Activated CD4-positive, alpha-beta T cell treated with anti-CD3 and anti-CD28 coated beads, Interleukin-2, amount 10 ng/mL, durations not matched to agents 7 days and 5 days (primary cell): ENCODE measurements at places on chromosomes 1 and 21. TPM values are rescaled to one million over a fixed set of nuclear protein-coding genes. Genes with fewer than 3 reads are reported as not detected.

Gene NBPF10
- 2.7 TPM for total RNA-seq

Gene LCE1D
- not detected for total RNA-seq

Gene SLC6A17
- total RNA-seq, result not detected

Gene OR2L8
- total RNA-seq, result not detected

Gene S100B
- 0.25 TPM for total RNA-seq

Gene TADA1
- total RNA-seq, result 17.0 TPM

Gene MYOM3
- not detected for total RNA-seq

Gene SH2D2A
- total RNA-seq, result 56.3 TPM

Gene TCHH
- total RNA-seq, result 0.05 TPM

Gene LCE6A
- total RNA-seq, result not detected

GRCh38 chr1:183920651-183921050 is 115.7 kb downstream of the RGL1 start:
- DNase-seq, result no peak

GRCh38 chr21:45158491-45159423 is 84.4 kb downstream of the ADARB1 start:
- no peak for DNase-seq

DNA sequence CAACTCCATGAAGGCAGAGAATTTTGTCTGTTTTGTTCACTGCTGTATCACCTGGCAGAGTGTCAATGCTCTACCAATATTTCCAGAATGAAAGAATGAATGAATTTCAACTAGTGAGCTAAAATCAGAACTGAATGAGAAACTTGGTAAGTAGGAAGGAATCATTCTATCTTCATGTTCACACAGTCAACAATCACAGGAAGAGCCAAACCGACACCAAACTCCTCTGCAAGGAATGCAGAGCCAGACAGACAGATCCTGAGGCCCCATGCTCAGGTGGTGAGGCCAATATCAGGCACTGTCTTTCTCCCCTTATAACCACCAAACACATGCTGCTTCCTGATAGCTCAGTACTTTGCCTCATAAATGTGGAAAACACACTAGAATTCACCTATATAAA is 139.1 kb downstream of the SLC45A1 start:
- DNase-seq, result no peak

DNA sequence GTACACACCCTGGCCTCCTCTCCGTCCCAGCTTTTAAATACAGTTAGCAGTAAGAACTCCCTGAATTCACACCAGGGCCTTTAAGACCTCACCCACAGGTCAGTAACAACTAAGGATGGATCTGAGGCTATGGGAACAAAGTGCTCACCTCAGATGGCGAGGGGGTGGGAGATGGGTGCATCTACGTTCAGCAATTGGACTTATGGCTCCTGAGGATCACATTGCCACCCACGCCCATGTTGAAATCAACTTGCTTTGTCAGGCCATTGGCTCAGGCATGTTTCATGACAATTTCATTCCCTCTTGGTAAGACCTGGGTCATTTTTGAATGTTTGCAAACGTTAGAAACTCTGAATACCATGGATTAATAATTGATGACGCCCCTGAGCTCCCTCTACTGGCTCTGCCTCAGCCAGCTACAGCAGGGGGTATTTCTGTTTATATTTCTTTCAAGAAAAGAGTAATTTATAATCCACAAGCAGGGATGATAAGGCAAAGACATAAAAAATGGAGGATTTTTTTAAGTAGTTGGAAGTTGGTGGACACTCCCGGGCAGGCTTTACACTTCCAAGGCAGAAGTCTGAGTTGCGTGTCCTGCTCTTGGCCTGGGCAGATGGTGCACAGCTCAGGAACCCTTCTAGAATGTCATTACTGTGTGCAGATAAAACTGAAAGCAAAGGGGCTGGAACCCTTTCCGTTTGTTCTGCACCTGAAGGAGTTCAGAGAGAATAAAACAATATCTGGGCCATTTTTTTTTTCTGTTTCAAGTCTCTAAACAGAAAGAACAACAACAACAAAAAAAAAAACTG is 13.7 kb upstream of the LBR start:
- DNase-seq, result peak; percentile 37

DNA sequence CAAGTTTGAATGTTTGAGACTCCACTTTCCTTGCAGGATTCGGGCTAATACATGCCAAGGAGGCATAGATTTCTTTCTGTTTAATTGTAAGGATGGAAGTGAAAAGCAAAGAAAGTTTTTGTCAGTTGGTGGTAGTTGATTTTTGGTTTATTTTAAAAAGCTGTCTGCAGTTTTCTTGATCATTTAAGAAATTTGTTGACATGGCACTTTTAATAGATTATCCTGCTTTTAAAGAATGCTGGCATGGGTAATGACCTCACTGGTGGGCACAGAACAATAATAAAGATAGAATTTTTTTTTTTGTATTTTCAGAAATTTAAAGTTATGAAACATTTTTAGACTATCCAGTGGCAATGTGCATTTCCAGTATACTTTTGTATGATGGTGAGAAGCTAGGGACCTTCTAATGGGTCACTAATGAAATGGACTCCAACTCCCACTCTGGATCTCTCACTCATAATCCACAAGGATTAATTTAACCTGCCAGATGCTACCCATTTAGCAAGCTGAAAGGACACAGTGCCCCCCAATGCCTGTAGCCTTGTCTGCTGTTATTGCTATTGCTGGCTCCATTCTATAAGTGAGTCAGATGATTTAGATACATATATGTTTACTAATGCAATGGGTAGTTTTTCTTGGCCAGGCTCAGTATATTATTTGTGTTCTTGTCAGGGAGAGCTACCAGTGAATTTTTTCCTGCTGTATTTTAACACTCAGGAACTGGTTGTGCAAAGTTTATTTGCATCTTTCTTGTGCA is 190.2 kb upstream of the SGIP1 start:
- DNase-seq, result no peak

- DNase-seq, result no peak
Measured at GRCh38 chr1:31869449-31869848, 53.6 kb upstream of the SPOCD1 start.

DNA sequence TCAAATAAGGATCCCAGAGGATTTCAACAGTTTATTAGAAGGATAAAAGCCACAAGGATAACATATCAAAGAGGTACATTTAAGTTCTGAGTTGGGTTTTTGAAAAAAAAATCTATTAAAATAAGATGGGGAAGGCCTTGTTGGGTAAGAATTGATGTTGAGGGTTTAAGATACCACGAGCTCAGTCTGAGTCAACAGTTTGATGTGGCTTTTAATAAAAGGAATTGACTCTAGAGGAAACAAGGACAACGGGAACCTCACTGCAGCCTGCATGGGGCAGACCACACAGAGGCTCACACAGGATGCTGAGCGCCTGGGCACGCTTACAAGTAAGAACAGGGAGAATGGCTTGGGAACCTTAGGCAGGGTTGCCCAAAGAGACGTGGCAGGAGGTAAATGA is 107.5 kb downstream of the TIAM1 start:
- peak; percentile 18 for DNase-seq

DNA sequence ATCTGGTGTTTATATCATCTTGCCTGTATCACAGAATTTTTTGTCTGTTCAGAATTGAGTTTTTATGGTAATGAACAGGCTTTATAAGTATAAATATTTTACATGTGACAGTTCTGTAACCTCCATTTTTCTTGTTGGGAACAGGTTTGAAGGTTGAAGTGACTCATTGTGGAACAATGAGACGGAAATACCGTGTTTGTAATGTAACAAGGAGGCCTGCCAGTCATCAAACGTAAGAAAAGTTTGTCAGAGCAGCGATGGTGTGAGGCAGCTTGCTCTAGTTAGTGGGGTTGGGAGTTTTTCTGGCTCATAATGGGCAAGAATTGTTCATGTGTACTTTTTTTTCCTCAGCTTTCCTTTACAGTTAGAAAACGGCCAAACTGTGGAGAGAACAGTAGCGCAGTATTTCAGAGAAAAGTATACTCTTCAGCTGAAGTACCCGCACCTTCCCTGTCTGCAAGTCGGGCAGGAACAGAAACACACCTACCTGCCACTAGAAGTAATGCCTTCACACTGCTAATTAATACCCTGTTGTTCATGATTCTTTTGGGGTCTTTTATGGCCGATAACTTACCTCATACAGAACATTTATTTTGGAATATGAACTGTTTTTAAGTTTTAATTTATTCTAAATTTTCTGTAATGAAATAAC is 75.2 kb upstream of the TEKT2 start:
- DNase-seq, result no peak

- no peak for DNase-seq
Measured at GRCh38 chr1:77672374-77672773, 10.1 kb downstream of the ZZZ3 start.

GRCh38 chr1:36934061-36934460 is 100.3 kb downstream of the GRIK3 start:
- DNase-seq, result no peak

GRCh38 chr21:45177039-45177438 is 102.7 kb downstream of the ADARB1 start:
- DNase-seq, result no peak

DNA sequence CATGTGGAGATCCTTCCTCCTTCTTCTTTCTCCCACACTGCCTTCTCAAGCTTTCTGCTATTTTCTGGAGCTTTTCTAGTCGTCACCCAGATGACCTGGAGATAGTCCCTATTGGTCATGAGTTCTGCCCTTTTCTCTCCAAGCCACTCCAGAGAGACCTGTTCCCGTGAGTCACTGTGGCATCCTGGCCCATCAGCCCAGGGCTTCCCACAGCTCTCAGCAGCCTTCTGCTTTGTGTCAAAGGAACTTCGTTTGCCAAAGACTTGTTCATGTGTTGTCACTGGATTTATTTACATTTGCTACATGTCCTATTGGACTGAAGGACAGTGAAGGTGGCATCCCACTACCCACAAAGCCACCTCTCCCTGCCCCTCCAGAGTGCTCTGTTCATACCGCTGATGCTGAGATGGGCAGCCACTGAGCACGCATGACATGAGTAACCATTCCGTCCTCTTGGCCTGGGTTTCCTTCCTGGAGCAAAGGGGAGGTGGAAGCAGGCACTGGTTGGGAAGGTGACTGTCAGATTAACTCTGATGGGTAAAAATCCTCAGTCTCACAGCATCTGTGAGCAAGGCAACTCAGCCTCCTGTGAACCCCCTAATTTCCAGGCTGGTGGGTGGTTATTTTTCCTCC is 119.2 kb downstream of the EDEM3 start:
- DNase-seq, result no peak

- no peak for DNase-seq
Measured at GRCh38 chr21:14926186-14926585, 138.6 kb downstream of the NRIP1 start.

GRCh38 chr1:62841587-62842169 is 57.7 kb downstream of the ATG4C start:
- DNase-seq, result peak; percentile 55

DNA sequence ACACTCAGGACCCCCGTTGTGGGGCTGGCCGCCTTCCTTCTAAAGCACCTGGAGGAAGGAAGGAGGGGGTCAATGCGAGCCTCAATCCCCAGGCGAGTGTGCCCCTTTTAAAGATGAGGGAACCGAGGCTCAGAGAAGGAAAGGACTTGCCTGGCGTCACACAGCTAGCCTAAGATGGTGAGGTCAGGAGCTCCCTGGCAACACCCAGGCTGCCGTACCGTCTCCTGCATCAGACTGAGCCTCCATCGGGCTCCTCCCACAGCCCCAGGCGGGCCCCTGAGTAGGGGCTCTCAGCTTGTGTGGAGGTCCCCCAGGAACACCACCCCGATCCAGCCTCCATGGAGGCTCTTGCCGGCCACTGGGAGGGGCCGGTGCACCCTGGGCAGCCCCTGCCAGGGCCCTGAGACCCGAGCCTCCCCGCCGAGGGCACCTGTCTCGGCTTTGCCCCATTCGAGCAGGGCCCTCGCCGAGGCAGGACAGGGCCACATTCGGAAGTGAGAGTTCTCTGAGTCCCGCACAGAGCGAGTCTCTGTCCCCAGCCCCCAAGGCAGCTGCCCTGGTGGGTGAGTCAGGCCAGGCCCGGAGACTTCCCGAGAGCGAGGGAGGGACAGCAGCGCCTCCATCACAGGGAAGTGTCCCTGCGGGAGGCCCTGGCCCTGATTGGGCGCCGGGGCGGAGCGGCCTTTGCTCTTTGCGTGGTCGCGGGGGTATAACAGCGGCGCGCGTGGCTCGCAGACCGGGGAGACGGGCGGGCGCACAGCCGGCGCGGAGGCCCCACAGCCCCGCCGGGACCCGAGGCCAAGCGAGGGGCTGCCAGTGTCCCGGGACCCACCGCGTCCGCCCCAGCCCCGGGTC is at the start of gene AIRE:
Gene AIRE (plus strand): TSS at position 739 of the 855 bp plus-strand sequence. CDS start 131 bp downstream, outside the sequence.
- DNase-seq, result no peak

DNA sequence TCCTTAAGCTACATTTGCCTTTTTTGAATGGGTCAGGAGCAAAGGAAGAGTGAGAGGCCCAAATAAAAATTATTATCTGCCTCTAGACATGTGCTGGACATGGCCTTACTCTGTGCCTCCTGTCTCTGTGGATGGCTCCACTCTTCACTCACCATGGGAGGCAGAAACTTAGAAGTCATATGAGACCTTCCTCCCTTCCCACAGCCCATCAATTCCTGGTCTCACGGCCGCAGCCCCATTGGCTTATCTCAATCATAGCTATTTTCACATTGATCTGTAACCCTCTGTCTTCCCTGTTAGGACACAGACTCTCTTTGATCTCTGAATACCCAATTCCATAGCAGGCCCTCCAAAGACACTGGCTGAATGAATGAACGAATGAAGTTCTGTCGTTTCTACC is 14.2 kb upstream of the ADORA1 start:
- DNase-seq, result no peak

DNA sequence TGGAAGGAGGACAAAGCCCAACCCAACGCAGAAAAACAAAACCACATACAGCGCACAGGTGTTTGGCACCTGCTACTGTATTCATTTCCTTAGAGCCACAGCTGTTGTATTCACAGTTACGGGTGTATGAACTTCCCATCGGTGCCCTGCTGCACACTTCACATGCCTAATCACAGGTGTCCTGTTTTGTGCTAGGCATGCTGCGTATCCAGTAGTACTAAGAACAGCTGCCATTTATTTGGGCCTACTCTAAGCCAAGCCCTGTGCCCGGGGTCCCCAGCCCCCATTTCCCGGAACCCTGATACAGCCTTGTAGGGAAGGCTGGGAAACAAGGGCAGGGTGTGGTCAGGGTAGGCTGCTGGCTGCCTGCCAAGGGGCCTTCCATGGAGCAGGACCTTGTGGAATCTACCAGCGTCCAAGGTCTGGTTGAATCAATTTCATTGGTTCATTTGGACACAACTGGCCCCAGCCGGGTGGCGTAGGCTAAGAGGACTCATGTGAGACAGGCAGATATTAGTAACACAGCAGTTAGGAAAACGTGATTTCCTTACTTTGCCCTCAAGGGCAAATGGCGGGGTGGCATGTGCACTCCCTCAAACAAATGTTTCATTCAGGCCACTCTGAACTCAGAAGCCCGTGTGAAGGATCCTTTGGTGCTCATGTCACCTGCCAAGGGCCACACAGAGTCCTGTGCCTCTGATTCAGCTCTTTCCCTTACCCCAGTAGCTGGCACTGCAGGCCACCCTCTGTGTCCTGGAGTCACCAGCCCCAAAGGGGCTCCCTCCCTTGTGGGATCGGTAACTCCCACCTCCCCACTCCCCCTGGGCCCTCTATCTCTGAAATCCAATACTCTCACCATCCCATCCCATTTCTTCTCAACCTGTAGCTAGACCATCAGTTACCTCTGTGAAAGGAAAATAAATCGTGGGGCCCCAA is 986 bp upstream of the RNF186 start:
- DNase-seq, result no peak
